Stimulated activated CD8-positive, alpha-beta memory T cell treated with anti-CD3 and anti-CD28 coated beads, Interleukin-2, amount 100 ng/mL, for 1 hour (primary cell): ENCODE measurements at places on chromosomes 2 and 18.

DNA sequence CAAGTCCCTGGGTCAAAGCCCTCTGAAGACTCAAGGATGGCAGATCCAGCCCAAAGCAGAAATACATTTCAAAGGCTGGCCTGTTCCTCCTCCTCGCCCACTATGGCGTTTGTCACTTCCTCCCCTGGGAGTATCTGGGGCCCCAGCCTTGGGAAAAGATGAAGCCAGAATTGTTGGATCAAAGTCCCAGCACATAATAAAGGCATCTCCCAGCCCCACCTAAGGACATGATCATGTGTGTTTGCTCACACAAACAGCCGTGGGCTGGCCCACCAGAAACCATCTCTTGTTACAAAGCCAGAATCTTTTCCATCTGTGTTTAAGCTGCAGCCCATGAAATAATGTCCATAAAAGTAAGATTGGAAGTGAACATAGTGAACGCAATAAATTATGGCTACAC lies 50.1 kb upstream of the HAAO start:
- DNase-seq: no peak

- no peak for DNase-seq
Measured at GRCh38 chr2:238009563-238009962, 42.7 kb downstream of the UBE2F start.

- DNase-seq: no peak
Measured at GRCh38 chr2:58427572-58428095, 186.5 kb upstream of the FANCL start.

- no peak for DNase-seq
Measured at GRCh38 chr2:1976112-1976511, 231.8 kb upstream of the PXDN start.
